CD4-positive, alpha-beta T cell treated with Interleukin-10 for 1 hour (primary cell): ENCODE measurements at places on chromosomes 1 and 21.

DNA sequence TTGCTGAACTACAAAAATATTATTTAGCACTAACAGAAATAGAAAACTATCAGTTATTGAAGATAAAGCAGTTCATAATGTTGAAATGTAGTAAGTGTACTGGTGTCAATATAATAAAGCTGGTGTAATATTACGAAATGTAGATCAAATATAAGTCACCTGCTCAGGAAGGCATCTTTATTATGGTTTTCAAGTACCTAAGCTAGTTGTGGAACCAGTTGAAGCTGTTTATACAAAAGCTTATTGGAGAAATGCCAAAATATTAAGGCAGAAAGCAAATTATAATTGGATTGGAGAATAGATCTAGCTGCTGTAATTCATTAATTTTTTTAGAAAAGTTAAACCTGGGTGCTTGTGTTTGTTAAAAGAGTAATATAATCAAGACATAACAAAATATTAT is 6.2 kb upstream of the MARK1 start:
- no peak for DNase-seq

DNA sequence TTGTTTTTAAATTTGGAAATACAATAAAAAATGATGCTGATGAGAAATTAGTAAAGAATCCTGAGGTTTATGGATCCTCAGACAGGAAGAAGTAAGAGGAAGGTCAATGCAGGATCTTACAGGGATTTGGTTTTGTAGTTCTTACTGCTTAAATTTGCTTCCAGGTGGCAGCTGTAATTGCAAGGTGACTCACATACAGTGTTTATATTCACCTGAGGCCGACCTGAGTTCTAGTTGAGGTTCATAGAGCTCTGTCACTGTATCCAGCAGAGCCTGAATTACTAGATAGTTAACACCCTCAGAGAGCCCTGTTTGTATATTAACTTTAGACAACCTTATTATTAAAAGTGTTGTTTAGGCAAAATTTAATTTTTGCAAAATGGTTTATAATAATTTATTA is 1.4 kb upstream of the WDR26 start:
- no peak for DNase-seq

- no peak for DNase-seq
Observed at GRCh38 chr21:39955326-39955725, 88.1 kb downstream of the PCP4 start.

DNA sequence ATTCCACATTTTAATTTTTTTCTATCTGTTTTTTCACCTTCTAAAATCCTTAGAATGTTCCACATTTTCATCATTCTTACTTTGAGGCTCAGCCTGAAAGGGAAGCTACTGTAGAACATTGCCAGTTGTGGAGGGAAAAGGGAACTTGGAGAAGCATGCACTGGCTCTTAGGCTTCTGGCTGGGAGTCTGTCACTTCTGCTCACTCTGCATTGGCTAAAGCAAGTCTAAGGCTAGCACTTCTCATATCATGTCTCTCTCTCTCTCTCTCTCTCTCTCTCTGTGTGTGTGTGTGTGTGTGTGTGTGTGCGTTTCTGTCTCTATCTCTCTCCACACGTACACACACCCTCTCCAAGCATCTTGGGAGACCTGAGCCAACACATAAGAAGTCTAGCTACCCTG is 49.6 kb upstream of the ADAR start:
- no peak for DNase-seq

DNA sequence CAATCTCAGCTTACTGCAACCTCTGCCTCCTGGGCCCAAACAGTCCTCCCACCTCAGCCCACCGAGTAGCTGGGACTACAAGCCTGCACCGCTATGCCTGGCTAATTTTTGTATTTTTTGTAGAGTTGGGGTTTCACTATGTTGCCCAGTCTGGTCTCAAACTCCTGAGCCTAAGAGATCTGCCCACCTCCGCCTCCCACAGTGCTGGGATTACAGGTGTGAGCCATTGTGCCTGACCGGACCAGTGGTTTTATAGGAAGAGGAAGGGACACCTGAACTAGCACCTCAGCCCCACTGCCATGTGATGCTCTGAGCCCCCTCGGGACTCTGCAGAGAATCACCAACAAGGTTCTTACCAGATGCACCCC is 4.1 kb downstream of the CRYBG2 start:
- DNase-seq = no peak
